MM.1S (cell line): ENCODE measurements at places on chromosomes 6 and 20.

DNA sequence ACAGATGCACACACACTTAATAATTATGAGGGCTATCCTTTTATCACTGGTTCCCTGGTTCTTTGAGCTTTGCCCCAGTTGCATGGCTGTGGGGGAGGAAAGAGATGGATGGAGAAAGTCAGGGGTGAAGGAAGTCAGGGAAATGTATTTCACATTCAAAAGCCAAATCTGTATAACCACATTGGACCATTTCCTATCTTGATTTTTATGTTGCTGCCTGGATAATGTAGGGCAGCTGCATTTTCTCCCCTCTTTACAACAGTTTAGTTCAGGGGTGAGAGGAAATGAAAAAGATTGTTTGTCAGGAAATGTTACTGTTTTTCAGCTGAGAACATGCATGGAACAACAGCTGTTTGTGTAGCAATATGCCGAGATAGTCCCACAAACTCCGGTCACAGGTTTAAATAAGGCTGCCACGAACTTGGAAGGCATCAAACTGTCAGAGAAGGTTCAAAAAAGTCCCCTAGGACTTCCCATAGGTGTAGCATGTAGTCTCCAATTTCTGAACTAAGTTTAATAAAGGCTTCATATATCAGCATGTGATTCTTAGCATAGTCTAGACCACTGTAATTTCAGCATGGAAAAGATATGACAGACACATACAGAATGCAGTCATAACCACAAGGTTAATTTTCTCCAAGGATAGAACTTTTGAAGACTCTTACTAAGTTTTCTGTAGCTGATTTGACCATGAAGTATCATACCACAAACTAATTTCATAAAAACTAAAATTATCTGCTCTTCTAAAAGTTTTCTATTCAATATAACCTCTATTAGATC lies 82.1 kb upstream of the COL21A1 start:
- DNase-seq = no peak

DNA sequence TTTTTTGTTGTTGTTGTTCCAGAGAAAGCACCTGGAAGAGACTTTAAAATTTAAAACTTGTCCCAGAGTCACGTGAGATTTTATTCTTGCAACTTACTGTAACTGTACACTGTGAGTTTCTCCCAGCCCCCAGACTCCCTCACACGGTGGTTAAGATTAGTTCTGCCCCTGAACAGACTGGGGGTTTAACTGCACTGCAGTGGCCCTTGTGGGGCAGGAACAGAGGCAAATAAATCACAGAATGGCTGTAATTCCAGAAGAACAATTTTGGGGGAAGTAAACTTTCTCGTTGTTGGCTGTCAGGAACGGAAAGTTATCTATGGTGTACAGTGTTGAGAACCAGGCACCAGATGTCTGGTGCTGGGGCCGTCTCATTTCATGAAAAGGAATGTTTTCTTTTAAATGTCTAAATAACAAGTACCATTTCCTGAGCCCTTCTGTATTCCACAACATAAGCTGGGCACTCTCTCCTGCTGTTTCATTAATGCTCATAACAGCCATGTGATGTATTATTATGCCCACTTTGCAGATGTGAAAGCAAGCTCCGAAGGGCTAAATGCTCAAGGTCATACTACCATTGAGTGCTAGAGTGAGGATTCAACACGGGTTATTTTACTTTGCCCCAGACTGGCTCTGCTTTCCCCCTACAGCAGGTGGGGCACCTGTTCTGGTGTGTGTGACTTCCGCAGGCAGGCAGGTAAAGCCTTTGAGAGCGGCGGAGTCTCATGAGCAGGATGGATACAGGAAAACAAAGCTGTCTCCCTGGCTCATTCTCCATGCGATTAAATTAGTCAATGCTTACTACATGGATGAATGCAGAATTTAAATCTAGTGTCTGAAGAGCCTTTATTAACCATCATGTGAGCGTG lies 30.5 kb downstream of the CNKSR3 start:
- no peak for DNase-seq

GRCh38 chr6:136114661-136115060 lies 135.4 kb downstream of the MTFR2 start:
- no peak for DNase-seq

GRCh38 chr6:120875900-120876299 lies 458.4 kb downstream of the TBC1D32 start:
- DNase-seq = no peak

DNA sequence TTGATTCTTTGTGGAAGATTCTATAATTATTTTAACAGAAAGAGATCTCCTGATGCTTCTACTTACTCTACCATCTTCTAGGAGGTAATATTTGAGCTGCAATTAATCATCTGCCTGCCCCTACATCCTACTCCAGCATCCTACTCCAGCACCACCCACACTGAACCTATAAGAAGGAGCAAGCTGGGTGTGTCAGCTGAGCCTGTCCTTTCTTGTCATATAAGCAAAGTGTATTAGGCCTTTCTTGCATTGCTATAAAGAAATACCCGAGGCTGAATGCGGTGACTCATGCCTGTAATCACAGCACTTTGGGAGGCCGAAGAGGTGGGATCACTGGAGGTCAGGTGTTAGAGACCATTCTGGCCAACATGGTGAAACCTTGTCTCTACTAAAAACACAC lies 84.2 kb upstream of the ARG1 start:
- no peak for DNase-seq

GRCh38 chr6:134295953-134296553 lies 21.9 kb downstream of the SGK1 start:
- peak; percentile 80 for DNase-seq

DNA sequence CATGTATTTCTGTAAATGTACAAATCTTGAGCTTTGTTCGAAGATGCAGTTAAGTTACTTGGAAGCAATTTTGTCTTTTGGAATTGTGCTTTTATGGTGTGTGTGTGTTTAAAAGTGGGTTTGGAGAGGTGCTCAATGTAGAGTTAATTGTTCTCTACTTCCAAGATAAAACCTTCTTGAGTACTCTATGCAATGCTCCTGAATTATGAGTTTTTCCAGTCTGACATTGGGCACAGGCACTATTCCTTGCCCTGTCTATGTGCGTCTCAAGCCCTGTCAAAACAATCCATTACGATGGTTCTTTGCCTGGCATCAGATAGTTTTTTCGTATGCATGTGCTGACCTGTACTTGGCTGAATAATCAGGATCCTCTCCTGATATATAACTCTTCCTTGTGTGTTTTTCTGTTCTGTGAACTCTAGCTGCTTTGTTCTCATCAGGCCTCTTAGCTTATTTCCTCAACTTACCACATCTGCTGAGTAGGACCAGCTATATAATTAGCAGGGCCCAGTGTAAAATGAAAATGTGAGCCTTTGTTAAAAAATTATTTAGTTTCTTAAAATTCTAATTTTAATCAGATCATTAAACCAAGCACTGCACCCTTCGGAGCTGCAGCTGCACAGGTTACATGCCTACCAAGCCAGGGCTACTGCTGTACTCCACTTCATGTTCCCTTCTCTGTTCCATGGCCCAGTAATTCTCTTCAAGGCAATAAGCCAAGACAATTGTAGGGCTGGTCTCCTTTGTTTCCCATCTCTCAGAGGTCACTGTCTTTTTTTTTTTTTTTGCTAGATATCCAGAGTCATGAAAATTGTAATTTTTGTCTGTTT lies 160.1 kb downstream of the ZFAND3 start:
- DNase-seq = no peak

GRCh38 chr6:118876198-118876597 lies 17.8 kb upstream of the ASF1A start:
- no peak for DNase-seq

DNA sequence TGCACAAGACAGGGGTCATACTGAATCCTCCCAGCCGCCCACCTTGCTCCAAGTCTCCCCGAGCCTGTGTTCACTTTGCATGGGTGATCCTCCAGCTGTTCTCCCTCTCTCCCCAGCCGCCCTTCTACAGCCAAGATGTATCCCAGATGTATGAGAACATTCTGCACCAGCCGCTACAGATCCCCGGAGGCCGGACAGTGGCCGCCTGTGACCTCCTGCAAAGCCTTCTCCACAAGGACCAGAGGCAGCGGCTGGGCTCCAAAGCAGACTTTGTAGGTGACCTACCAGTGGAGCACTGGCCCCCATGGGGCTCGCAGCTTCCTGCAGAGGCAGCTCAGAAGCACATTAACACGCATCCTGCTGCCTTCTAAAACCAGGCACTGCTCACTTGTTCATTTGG lies 14.6 kb upstream of the IFT52 start:
- DNase-seq = no peak

- DNase-seq = no peak
Observed at GRCh38 chr6:48541649-48542048, 430.7 kb upstream of the PTCHD4 start.

DNA sequence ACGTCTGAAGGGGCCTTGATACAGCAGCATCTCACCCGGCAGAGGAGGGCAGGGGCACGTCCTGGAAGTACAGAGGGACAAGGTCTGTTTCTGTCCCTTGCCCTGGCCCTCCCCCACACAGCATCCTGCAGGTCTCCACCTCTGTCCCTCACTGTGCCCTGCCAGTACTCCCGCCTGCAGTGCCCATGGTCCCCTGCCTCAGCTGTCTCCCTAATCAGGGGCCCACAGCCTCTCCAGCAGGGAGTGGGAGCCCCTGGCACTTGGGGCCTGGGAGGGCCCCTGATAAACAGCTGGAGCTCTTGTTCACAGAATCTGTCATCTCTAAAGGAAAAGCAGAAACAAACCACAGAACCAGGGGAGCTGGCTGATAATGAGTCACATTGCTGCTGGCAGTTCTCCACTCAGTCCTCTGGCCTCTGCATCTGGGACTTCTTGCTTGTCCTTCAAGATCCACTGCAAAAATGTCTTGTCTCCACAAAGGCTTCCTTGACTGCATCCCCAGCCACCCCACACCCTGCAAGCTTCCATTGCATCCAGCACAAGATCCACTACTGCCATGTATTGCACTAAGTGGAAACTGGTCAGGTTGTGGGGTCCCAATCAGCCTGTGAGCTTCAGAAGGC lies 33.2 kb upstream of the TAF8 start:
- no peak for DNase-seq

DNA sequence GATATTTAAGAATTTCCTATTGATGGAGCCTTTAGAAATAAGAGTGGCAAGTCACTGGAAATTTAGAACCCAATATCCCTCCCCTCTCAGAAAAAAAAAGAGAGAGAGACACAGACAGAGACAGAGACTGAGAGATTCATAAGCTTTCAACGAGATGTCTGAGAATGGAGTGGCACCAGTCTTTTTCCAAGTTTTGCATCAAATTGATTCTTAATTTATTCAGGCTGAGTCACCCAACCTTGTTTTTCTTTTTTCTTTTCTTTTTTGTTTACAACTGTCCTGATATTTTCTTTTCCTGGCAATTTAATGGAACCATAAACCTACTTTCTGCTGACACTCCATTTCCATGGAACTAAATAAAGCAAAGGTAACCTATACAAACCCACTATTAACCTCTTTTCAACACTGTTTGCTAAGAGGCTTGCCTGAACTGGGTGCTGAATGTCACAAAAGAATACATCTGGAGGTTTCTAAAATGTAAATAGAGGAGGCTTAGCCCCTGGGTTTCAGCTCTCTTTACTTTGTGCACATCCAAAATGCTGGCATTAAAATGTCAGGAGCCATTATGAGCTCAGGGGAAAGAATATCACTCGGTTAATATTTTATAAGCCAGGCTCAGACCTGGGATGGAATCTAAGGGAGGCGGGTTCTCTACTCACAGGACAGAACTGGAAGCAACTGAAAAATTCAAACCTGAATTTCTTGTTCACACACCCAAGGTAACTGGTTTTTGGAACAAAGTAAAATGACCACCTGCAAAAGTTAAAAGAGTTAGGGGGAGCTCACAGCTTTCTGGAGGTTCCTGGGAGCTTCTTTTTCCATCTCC lies 100.8 kb downstream of the BFSP1 start:
- DNase-seq = no peak

DNA sequence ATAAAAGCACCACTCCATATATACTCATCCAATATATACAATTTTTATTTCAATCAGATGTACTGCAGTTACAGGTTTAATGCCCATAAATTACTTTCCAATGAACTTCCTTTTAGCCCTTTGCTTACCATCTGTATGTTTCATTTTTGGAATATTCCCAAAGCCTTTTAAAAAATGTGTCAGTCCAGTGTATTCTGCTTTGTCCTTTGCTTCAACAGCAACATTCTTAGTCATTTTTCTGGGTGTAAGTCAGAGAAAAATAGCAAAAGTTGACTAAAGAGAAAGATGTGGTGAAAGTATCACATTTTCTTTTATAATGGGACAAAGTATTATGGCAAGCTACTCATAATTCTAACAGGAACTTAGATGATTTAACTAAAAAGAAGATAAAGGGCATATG lies 15.2 kb downstream of the DSE start:
- DNase-seq = no peak

- no peak for DNase-seq
Observed at GRCh38 chr6:63824722-63825121, 189.1 kb downstream of the PHF3 start.

DNA sequence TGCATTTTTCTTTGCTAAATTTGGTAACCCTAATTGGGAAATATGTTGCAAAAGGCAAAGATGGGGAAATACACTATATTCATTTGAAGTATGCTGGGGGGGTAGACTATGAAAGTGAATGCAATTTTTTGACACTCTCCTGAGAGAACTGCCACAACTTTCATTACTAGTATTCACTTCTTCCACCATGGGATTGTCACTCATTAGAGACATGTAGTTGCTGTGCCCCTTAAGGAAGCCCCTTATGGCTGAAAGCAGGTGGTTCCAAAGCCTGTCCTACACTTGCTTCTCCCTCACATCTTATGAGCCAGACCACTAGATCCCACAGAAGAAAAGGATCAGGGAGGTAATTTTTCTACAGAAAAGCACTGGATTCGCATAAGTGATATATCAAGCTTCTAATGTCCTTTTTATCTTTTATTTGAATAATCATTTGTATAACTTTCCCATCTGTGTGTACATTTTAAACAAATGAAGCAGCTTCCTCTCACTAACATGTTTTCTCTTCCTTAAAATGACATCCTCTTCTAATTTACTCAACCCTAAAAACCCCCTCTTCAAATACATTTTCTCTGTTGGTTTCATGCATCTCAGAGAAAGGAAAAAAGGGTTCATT lies 83.8 kb downstream of the GCLC start:
- no peak for DNase-seq

GRCh38 chr6:41442800-41443501 lies 103.2 kb upstream of the FOXP4 start:
- DNase-seq = no peak

GRCh38 chr6:26309731-26310142 lies 55.3 kb upstream of the BTN3A2 start:
- no peak for DNase-seq

GRCh38 chr6:117840541-117840983 lies 66.5 kb upstream of the SLC35F1 start:
- DNase-seq = peak; percentile 61

DNA sequence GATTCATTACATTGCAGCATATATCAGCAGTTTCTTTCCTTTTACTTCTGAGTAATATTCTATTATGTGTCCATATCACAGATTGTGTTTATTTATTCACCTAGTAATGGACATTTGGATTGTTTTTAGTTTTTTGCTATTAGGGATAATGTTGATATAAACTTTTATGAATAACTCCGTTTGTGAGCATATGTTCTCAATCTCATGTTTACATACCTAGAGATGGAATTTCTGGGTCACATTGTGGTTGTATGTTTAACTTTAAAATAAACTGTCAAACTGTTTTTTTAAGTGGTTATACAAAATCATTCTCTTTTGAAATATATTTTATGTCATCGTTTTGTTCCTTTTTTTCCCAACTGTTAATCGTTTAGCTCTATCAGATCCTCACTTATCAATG lies 311.6 kb downstream of the MMUT start:
- DNase-seq = no peak

GRCh38 chr6:16836144-16836981 lies 75.1 kb upstream of the ATXN1 start:
- peak; percentile 71 for DNase-seq

- no peak for DNase-seq
Observed at GRCh38 chr6:5237805-5238204, 22.9 kb downstream of the LYRM4 start.

- no peak for DNase-seq
Observed at GRCh38 chr20:62039738-62040137, 25.9 kb downstream of the TAF4 start.
